ENCODE measurements at places on chromosomes 16 and 17.

DNA sequence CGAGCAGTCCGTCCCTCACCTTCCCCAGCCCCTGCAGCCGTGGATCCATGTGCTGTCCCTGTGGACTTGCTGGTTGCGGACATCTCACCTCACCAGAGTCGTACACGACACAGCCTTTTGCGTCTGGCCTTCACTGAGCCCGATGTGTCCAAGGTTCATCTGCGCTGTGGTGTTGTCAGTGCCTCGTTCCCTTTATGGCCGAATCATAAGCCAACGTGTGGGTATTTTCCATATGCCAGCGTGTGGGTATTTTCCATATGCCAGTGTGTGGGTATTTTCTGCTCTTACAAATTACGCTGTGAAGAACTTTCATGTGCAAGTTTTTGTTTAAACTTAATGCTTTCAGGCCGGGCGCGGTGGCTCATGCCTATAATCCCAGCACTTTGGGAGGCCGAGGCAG lies 31.6 kb downstream of the TBCD start:
- DNase-seq, result no peak

GRCh38 chr17:71922439-71922838 lies 198.4 kb upstream of the SOX9 start:
- DNase-seq, result no peak

DNA sequence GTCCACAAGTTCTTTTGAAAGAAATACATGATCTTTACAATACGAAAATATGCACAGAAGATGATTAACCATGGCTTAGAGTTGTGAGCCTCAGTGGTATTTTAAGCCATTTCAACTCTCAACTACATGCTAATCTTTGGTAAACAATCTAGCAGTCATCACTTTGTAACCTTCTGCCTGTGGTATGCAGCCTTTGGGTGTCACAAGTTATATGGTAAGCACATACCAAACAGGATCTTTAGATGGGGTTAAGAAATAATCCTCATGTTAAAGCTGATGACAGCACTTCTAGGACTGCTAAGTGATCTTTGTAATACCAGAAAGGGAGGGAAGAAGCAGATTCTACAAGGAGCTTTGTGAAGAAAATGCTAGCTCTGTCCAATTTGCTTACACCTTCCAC lies 74.3 kb downstream of the CA4 start:
- DNase-seq, result no peak

DNA sequence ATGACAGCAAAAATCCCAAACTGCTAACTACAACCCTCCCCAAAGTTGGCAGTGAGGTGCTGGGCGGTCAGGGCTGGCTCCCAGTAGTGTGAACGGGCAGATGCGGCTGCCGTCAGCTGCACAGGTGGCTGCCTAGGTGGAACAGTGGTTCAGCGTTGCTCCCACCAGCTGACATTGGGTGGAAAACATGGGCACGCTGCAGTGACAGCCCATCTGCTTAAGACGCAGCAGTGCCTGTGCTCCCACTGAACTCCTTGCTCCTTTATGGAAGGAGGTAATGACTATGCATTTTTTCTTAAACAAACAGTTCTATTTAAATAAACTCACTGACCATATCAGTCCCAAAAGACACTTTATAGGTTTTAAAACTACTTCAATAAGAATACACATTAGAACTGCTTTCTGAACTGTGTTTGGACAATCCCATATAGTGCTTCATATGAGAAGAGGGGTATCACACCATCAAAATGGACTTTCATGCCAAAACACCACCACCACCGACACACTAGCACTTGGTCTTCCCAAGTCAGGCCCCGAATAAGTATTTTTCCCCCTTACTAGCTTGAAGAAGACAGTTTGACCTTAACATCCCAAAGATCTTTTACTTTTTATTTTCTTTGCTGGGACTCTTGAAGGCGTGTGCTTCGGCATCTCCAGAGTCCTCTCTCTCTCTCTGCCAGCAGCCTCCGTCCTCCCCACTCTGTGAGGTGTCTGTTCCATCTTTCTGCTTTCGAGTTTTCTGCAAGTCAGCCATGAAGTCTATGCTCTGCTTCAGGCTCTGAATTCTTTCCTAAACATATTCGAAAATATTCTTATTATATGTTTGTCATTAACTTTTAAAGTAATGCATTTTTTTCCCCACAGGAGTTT lies 34.4 kb downstream of the BRD7 start:
- DNase-seq, result no peak

DNA sequence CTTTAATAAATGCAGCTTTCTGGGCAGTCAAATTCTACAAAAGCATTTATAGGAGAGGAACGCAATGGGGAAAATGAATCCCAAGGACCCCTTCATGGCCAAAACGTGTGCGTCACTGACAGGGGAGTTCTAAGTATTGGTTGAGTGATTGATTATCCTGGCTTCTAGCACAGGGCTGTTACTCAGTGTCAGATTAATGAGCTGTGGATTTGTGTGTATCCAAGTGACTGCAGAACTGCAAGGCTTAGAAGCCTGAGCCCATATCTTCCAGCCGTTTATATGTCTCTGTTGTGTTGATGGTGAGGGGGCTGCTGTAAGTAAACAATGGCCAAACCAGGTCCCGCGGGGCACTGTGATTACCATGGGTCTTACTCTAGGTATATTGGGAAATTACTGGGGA lies 129.4 kb downstream of the SHISA9 start:
- no peak for DNase-seq

DNA sequence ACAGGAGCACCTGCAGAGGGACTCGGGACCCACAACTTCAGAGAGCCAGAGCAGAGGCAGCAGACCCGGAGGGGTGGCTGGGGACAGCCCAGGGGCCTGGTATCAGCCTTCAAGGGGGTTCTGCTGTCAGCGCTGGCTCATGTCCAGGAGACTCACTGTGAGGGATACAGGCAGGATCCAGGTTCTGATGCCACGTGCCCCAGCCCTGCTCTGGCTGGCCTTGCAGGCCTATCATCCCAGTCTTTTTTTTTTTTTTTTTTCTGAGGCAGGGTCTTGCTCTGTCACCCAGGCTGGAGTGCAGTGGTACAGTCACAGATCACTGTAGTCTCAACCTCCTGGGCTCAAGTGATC lies 9.0 kb upstream of the MTSS2 start:
- no peak for DNase-seq

- no peak for DNase-seq
Measured at GRCh38 chr17:31581491-31581890, 190.0 kb downstream of the RAB11FIP4 start.

GRCh38 chr17:71900621-71901229 lies 220.1 kb upstream of the SOX9 start:
- DNase-seq, result no peak

- DNase-seq, result no peak
Measured at GRCh38 chr17:81436294-81436849, 41.1 kb downstream of the BAHCC1 start.

DNA sequence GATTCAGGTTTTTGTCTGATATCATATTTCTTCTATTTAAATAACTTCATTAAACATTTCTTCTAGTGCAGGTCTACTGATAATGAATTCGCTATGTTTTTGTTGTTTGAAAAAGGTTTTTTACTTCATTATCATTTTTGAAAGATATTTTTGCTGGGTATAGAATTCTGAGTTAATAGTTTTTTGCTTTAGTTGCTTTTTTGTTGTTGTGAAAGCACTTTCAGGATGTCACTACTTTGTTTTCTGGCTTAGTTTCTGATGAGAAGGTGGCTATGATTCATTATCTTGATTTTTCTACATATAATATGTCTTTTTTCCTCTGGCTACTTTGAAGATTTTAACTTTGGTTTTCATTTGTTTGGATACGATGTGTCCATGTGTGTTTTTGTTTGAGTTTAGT lies 3.5 kb downstream of the ZFP1 start:
- no peak for DNase-seq

- DNase-seq, result no peak
Measured at GRCh38 chr17:35540589-35541404, 3.3 kb upstream of the SLFN12L start.

GRCh38 chr16:17538927-17539326 lies 68.2 kb upstream of the XYLT1 start:
- no peak for DNase-seq

DNA sequence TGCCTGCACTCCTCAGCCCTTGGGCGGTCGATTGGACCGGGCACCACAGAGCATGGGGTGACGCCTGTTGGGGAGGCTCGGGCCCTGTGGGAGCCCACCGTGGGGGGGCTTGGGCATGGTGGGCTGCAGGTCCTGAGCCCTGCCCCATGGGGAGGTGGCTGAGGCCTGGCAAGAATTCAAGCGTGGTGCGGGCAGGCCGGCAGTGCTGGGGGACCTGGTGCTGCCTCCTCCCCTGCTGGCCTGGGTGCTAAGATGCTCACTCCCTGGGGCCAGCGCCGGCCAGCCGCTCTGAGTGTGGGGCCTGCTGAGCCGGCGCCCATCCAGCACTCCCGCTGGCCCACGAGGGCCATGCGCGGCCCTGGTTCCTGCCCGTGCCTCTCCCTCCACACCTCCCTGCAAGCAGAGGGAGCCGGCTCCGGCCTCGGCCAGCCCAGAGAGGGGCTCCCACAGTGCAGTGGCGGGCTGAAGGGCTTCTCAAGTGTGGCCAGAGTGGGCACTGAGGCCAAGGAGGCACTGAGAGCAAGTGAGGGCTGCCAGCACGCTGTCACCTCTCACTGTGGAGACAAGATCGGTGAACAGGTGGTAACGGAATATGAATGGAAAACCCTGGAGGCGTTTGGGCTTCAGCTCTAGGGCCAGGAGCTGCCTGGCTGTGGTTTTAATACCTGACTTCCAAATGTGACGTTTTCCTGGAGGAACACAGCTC lies 28.5 kb downstream of the ST6GALNAC1 start:
- DNase-seq, result no peak

DNA sequence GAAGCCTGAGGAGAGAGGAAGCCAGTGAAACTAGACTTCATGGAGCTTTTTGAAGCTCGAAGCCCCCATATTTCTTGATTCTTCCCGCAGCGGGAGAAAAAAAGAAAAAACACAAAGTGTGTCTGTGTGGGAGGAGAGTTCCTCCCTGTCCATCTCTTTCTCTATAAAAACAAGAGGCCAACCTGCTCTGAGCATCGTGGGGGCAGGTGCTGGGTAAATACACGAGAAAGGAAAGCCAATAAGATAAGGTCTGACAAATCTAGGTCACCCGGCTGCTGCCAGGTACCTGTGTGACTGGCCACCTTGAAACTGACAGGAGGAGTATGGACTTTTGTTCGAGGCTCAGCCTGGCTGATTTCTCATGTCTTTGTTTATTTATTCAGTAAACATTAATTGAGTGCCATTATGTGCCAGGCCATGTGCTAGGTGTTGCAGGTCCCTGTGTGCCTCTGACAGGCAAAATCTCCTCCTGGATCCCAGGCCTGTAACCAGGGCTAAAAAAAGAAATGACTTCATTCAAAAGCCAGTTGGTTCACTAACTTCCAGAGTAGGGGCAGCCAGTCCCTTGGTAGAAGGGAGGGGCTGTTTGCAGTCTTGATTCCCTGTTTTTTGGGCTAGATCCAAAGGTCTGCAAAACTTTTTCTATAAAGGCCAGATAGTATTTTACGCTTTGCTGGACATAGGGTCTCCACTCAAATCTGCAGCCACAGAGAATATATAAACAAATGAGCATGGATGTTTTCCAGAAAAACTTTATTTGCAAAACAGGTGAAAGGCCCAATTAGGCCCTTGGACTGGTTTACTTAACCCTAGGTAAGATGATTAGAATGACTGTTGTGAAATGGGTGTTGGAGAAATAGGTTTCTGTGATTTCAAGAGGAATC lies 35.6 kb downstream of the YPEL2 start:
- no peak for DNase-seq

DNA sequence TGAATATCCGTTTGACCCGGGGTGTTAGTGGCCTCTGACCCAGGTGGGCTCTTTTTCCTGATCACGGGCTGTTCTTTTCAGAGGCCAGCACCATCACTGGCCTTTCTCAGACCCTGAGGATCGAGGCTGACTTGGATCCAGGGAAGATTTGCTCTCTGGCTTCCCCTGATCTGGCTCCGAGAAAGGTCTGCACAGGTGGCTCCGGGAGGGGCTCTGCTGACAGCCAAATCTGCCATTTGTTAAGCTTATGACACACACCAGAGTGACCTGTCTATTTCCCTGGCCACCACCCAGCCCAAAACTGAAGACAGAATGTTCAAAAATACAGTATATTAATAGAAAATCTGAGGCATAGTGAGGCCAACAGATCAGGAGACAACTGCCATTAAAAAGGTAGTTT lies 221.8 kb upstream of the TNRC6C start:
- DNase-seq, result no peak

Measured in thymus (tissue), 14 donors.